ENCODE measurements at places on chromosomes 1 and 21.
A peak's percentile ranks its signal among the peaks of the same experiment; 100 is the strongest.

- H3K4me3 ChIP-seq = peak overlapping the region; percentile 48
- H3K27ac ChIP-seq = peak overlapping the region; percentile 76
- no peaks in the 10 kb centered on the region for H3K36me3 ChIP-seq
- H3K4me1 ChIP-seq = peaks cover 5% of the 10 kb centered on the region
Measured at GRCh38 chr21:41973861-41974751, 20.3 kb upstream of the C2CD2 start.

- H3K36me3 ChIP-seq = no peaks in the 10 kb centered on the region
- peaks cover 4% of the 10 kb centered on the region for H3K4me1 ChIP-seq
- H3K4me3 ChIP-seq = no peak overlapping the region
- H3K27ac ChIP-seq = no peak overlapping the region
- ATAC-seq = no peak
Measured at GRCh38 chr1:26403656-26404055, 7.0 kb upstream of the LIN28A start.

DNA sequence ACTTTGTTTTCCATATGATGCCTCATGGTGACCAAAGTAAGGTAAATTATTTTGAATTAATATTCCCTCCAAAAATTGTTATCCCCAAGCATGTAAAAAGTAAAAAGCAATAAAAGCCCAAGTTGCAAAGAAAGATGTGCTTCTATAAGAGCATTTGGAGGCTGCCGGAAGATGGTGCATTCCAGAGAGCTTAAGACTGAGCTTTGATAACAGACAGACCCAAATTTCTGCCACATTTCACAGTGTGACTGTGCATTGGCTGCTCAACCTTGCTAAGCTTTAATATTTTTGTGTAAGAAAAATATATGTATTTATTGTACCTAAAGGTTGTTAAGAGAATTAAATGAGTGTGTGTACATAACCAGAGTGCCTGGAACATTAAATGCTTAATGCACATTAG, 67.9 kb downstream of the CYYR1 start:
- no peak for ATAC-seq
- H3K4me1 ChIP-seq = no peaks in the 10 kb centered on the region
- H3K4me3 ChIP-seq = no peak overlapping the region
- no peaks in the 10 kb centered on the region for H3K36me3 ChIP-seq
- no peaks in the 10 kb centered on the region for H3K27me3 ChIP-seq

GRCh38 chr1:52613636-52614373, 11.6 kb downstream of the GPX7 start:
- H3K4me3 ChIP-seq = no peak overlapping the region
- H3K36me3 ChIP-seq = peaks cover 4% of the 10 kb centered on the region
- no peak for ATAC-seq
- no peaks in the 10 kb centered on the region for H3K27me3 ChIP-seq

DNA sequence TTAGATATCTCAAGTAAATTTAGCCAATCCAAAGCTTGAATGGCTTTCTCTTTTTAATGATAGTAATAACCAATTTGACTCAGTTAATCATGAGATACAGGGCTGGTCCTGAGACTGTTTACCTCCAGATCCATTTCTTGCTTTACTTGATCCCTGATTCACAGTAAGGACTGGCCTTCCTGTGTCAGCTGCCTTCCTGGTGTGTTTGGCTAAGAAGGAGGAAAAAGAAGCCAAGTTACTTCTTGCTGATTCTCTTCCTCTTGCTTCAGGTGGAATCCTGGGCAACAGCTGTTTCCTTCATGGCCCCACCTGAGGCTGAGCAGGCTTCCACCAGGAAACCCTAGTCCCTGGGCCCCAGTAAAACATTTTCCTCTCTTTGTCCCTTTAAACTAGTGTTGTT, 14.6 kb upstream of the RC3H1 start:
- H3K36me3 ChIP-seq = no peaks in the 10 kb centered on the region
- no peaks in the 10 kb centered on the region for H3K4me1 ChIP-seq
- no peak overlapping the region for H3K4me3 ChIP-seq
- ATAC-seq = no peak

DNA sequence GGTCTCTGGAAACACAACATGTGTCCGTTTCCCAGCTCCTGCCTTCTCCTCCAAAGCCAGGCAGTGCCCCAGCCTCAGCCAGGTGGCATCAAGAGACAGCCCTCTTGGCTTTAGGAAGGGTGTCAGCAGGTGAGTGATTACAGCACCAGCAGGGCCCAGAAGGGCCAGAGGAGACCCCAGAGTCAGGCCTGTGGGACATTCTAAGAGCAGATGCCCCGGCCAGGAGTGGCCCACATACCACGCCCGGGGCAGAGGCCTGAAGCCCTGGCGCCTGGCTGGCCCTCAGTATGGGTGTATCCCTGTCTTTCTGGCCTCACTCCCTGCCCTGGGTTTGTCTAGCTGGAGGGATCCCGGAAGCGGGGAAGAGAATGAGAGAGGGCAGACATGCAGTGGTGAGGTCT, 109.2 kb downstream of the CASZ1 start:
- peak overlapping the region; percentile 61 for H3K27ac ChIP-seq
- H3K4me1 ChIP-seq = peaks cover 4% of the 10 kb centered on the region
- no peaks in the 10 kb centered on the region for H3K36me3 ChIP-seq
- no peaks in the 10 kb centered on the region for H3K27me3 ChIP-seq

DNA sequence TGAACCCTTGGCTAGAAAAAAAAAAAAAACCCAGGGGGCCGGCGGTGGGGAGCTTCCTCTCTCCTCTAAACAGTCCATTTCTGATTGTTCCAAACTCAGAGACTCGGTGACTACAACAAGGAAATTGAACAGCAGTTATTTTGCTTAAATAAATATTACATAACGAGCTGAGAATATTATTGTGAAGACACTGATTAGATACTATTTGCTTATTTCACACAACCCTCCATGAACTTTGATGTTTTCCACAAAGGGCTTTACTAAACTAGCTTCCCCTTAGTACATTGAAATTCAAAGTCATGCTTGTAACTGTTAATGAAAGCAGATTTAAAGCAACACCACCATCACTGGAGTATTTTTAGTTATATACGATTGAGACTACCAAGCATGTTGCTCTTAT, at the start of gene CFHR5:
Gene CFHR5 (plus strand): TSS at position 279 of the 400 bp plus-strand sequence. CDS start 109 bp downstream, at position 388.
- no peaks in the 10 kb centered on the region for H3K4me1 ChIP-seq
- no peaks in the 10 kb centered on the region for H3K36me3 ChIP-seq
- ATAC-seq = no peak
- no peak within 1 kb of the TSS for H3K27ac ChIP-seq
- no peak within 1 kb of the TSS for H3K4me3 ChIP-seq

DNA sequence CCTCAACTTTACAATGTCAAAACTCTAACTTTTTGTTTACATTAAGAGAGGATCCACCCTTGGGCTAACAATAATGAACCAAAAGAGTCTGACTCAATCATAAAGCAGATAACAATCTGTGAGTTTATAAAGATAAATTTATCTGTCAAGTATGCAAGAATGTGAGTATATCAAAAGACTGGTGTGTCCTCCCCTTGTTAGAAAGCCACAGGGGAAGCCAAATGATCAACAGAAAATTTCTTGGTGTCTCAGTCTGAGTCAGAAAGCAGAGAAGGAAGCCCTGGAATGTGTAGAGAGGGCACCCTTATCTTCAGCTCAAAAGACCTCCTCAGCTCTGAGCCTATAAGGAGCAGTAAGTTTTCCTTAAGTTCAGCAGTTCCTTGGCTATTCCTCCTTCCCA, 13.9 kb upstream of the PDIK1L start:
- no peaks in the 10 kb centered on the region for H3K4me1 ChIP-seq
- no peak overlapping the region for H3K4me3 ChIP-seq
- no peak overlapping the region for H3K27ac ChIP-seq
- ATAC-seq = peak; percentile 9
- H3K36me3 ChIP-seq = no peaks in the 10 kb centered on the region

DNA sequence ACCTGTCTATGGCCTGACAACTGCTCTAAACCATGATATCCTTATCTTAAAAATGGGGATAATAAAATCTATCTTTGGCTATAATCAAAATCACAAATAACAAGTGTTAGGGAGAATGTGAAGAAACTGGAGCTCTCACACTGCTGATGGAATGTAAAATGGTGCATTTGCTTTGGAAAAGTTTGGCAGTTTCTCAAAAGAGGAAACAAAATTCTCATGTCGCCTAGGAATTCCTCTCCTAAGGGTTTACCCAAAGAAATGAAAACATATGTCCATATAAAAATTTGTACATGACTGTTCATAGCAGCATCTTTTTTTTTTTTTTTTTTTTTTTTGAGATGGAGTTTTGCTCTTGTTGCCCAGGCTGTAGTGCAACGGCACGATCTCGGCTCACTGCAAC, 64.3 kb downstream of the ZNF281 start:
- H3K27ac ChIP-seq = no peak overlapping the region
- H3K27me3 ChIP-seq = peaks cover 3% of the 10 kb centered on the region
- no peaks in the 10 kb centered on the region for H3K36me3 ChIP-seq
- H3K4me3 ChIP-seq = no peak overlapping the region
- no peak for ATAC-seq
- H3K4me1 ChIP-seq = peaks cover 5% of the 10 kb centered on the region

GRCh38 chr1:151837197-151837596, 2.4 kb downstream of the C2CD4D start:
- H3K36me3 ChIP-seq = peaks cover 44% of the 10 kb centered on the region
- H3K27ac ChIP-seq = peak overlapping the region; percentile 90
- no peaks in the 10 kb centered on the region for H3K27me3 ChIP-seq
- peaks cover 47% of the 10 kb centered on the region for H3K4me1 ChIP-seq

- H3K4me1 ChIP-seq = no peaks in the 10 kb centered on the region
- H3K36me3 ChIP-seq = no peaks in the 10 kb centered on the region
- no peaks in the 10 kb centered on the region for H3K27me3 ChIP-seq
- no peak overlapping the region for H3K4me3 ChIP-seq
Measured at GRCh38 chr1:24015221-24016210, 35.4 kb upstream of the SRSF10 start.

GRCh38 chr1:64828829-64829228, 84.0 kb downstream of the RAVER2 start:
- peak; percentile 49 for ATAC-seq
- H3K4me1 ChIP-seq = peaks cover 40% of the 10 kb centered on the region
- H3K27me3 ChIP-seq = no peaks in the 10 kb centered on the region
- H3K27ac ChIP-seq = peak overlapping the region; percentile 90
- H3K36me3 ChIP-seq = peaks cover 32% of the 10 kb centered on the region
- H3K4me3 ChIP-seq = peak overlapping the region; percentile 73

- peaks cover 6% of the 10 kb centered on the region for H3K27me3 ChIP-seq
- H3K36me3 ChIP-seq = no peaks in the 10 kb centered on the region
- no peak for ATAC-seq
Measured at GRCh38 chr1:67939942-67940341, 106.7 kb upstream of the GNG12 start.

GRCh38 chr21:46092026-46092764, 5.7 kb upstream of the COL6A2 start:
- no peak overlapping the region for H3K27ac ChIP-seq
- peaks cover 4% of the 10 kb centered on the region for H3K27me3 ChIP-seq
- peaks cover 9% of the 10 kb centered on the region for H3K4me1 ChIP-seq

- H3K36me3 ChIP-seq = peaks cover 12% of the 10 kb centered on the region
- H3K27ac ChIP-seq = no peak overlapping the region
- no peaks in the 10 kb centered on the region for H3K4me1 ChIP-seq
Measured at GRCh38 chr1:54245501-54245900, 45.5 kb downstream of the MRPL37 start.

GRCh38 chr1:20381045-20381641, 90.5 kb downstream of the VWA5B1 start:
- no peak overlapping the region for H3K4me3 ChIP-seq
- ATAC-seq = no peak
- no peaks in the 10 kb centered on the region for H3K36me3 ChIP-seq
- H3K4me1 ChIP-seq = no peaks in the 10 kb centered on the region

DNA sequence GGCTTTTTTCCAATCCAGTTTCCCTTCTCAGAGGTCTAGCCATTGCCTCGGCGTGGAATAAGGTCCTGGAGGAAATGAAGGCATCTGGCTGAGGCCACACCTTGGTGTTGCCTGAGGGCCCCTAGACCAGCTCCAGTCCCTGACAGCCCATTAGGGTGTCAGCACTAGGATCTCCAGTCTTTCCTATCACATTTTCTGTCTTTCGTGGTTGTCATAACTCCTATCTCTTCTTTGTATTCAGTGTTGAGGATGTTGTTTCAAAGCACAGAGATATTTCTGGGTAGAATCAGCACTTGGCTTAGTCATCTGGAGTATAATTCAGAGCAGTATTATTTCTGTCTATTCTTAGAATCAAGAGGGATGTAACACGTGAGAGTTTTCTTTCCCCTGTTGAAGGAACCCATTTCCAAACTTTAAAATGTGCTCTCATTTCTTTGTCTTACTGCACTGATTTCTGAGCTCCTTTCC, 844.3 kb downstream of the KCNT2 start:
- H3K4me1 ChIP-seq = no peaks in the 10 kb centered on the region
- no peak for ATAC-seq
- no peak overlapping the region for H3K4me3 ChIP-seq
- H3K36me3 ChIP-seq = no peaks in the 10 kb centered on the region

GRCh38 chr1:156662005-156662799, 15.0 kb downstream of the NES start:
- peaks cover under 1% of the 10 kb centered on the region for H3K27me3 ChIP-seq
- H3K4me1 ChIP-seq = peaks cover 32% of the 10 kb centered on the region
- H3K27ac ChIP-seq = peak overlapping the region; percentile 88
- no peak for ATAC-seq
- no peaks in the 10 kb centered on the region for H3K36me3 ChIP-seq

DNA sequence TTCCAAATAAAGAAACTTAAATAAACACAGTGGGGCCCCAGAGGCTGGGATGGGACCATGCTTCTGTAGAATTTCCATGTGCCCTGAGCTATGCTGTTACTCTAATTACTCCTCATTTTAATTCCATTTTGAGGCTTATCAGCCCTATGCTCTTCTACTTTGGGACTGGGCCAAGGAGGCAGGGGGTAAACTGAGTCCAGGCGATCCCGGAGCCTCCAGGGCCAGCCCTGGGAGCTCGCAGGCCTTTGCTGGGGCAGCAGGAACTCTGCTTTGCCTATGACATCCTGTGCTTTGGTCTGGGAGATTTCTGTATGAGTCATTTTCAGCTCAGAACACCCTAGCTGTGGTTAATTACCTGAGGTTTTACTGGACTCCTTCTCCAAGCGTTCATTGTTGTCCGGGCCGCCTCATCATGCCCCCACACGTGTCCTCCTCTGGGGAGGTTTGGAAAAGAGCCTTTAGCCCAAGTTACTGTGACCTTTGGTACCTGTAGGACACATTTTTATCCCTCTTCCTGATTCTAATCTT, 95.7 kb downstream of the RHOU start:
- peaks cover 7% of the 10 kb centered on the region for H3K27me3 ChIP-seq
- ATAC-seq = peak; percentile 92
- no peak overlapping the region for H3K4me3 ChIP-seq
- H3K27ac ChIP-seq = no peak overlapping the region
- H3K4me1 ChIP-seq = peaks cover 13% of the 10 kb centered on the region

- no peaks in the 10 kb centered on the region for H3K36me3 ChIP-seq
- H3K4me1 ChIP-seq = no peaks in the 10 kb centered on the region
- no peak for ATAC-seq
- no peak overlapping the region for H3K27ac ChIP-seq
- H3K4me3 ChIP-seq = no peak overlapping the region
Measured at GRCh38 chr1:51957618-51958017, 32.9 kb downstream of the RAB3B start.

GRCh38 chr1:234617131-234617985, 7.4 kb upstream of the IRF2BP2 start:
- no peaks in the 10 kb centered on the region for H3K27me3 ChIP-seq
- no peak for ATAC-seq
- no peaks in the 10 kb centered on the region for H3K36me3 ChIP-seq
- peaks cover 6% of the 10 kb centered on the region for H3K4me1 ChIP-seq
- no peak overlapping the region for H3K27ac ChIP-seq

GRCh38 chr1:63784489-63785390, 10.9 kb downstream of the ROR1 start:
- H3K36me3 ChIP-seq = no peaks in the 10 kb centered on the region
- no peak overlapping the region for H3K27ac ChIP-seq
- H3K4me3 ChIP-seq = no peak overlapping the region
- no peaks in the 10 kb centered on the region for H3K4me1 ChIP-seq
- H3K27me3 ChIP-seq = peaks cover 16% of the 10 kb centered on the region
